ENCODE measurements at places on chromosomes 5 and 9. TPM values are rescaled to one million over a fixed set of nuclear protein-coding genes. Genes with fewer than 3 reads are reported as not detected.

Gene SEMA6A
- total RNA-seq, result not detected

GRCh38 chr9:107018861-107019545 lies 156.0 kb downstream of the ZNF462 start:
- H3K27ac ChIP-seq, result no peak overlapping the region
- no peaks in the 10 kb centered on the region for H3K36me3 ChIP-seq
- peaks cover under 1% of the 10 kb centered on the region for H3K4me1 ChIP-seq
- no peak for DNase-seq
- no peak overlapping the region for H3K4me3 ChIP-seq

Gene PRR7
- total RNA-seq, result 10.0 TPM

- DNase-seq, result no peak
- no peak overlapping the region for H3K4me3 ChIP-seq
- H3K4me1 ChIP-seq, result no peaks in the 10 kb centered on the region
- no peak overlapping the region for H3K27ac ChIP-seq
- no peaks in the 10 kb centered on the region for H3K36me3 ChIP-seq
- H3K27me3 ChIP-seq, result no peaks in the 10 kb centered on the region
Measured at GRCh38 chr5:107444300-107444699, 226.4 kb downstream of the EFNA5 start.

GRCh38 chr5:135218790-135219568 lies 180.1 kb downstream of the MACROH2A1 start:
- H3K4me3 ChIP-seq, result no peak overlapping the region
- peaks cover 12% of the 10 kb centered on the region for H3K27me3 ChIP-seq
- H3K4me1 ChIP-seq, result peaks cover 4% of the 10 kb centered on the region
- H3K27ac ChIP-seq, result no peak overlapping the region
- no peak for DNase-seq

All from activated naive CD8-positive, alpha-beta T cell treated with anti-CD3 and anti-CD28 coated beads, Interleukin-2, amount 10 ng/mL, durations not matched to agents 7 days and 5 days (primary cell).